AG04450 (cell line): ENCODE measurements at places on chromosomes 11 and 22. TPM values are rescaled to one million over a fixed set of nuclear protein-coding genes. Genes with fewer than 3 reads are reported as not detected.
A peak's percentile ranks its signal among the peaks of the same experiment; 100 is the strongest.

DNA sequence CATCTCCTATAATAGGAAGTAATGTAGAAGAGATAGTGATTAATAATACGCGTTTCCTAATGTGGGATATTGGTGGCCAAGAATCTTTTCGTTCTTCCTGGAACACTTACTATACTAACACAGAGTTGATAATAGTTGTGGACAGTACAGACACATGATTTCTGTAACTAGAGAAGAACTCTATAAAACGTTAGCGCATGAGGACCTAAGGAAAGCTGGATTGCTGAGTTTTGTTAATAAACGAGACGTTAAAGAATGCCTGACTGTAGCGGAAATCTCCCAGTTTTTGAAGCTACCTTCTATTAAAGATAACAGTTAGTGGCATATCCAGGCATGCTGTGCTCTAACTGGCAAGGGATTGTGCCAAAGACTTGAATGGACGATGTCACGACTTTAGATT, 83.3 kb downstream of the GGT1 start:
- no peak for DNase-seq

DNA sequence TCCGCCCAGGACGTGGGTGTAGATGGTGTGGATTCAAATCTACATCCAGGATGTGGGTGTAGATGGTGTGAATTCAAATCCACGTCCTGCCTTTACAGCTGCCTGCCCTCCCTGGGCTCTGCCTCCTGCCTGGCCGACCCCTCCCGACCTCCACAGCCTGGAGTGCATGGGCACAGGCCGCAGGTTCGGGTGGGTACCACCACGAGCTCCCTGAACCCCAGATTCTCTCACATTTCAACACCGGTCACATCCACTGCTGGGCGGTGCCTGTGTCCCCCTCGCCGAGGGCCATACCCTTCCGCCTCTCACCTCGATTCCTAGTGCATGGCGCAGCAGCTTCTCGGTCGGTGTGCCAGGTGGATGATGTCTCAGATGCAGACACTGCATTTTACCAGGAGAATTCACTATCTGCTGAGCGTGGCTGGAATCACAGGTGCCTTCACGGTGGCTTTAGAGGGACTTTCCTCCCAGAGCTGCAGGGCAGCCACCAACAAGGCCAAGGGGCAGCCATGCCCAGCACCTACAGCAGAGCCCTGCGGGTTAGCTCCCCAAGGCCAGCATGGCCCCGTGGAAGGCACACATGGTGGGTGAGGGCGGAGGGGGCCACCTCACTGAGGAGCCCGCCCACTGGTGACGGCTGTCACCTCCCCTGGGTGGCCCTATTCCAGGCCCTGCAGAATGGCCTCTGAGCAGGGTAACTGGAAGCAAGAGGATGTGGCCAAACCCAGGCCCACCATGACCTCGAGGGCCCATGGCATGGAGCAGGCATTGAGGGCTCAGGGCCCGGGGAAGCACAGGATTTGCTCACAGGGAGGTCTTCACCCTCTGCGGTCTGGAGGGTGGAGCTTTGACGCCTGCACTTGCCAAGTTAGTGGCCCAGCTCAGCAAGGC, 638.5 kb downstream of the TBC1D22A start:
- DNase-seq = no peak

Gene MMP12
- polyA plus RNA-seq = not detected in 2 replicates

Gene TREH
- not detected in 2 replicates for polyA plus RNA-seq

- DNase-seq = no peak
Measured at GRCh38 chr22:25746012-25746373, 4.0 kb downstream of the MYO18B start.

- no peak for DNase-seq
Measured at GRCh38 chr22:39513791-39514190, 6.6 kb upstream of the ATF4 start.

Gene UCP2
- 4.7 and 5.9 TPM in 2 replicates for polyA plus RNA-seq

Gene SPON1
- polyA plus RNA-seq = 0.30 and 0.53 TPM in 2 replicates

GRCh38 chr22:39510529-39511149, 8.5 kb downstream of the MIEF1 start:
- DNase-seq = no peak

Gene OR2AG1
- polyA plus RNA-seq = not detected in 2 replicates

GRCh38 chr22:46339956-46340355, 4.4 kb downstream of the TRMU start:
- no peak for DNase-seq

DNA sequence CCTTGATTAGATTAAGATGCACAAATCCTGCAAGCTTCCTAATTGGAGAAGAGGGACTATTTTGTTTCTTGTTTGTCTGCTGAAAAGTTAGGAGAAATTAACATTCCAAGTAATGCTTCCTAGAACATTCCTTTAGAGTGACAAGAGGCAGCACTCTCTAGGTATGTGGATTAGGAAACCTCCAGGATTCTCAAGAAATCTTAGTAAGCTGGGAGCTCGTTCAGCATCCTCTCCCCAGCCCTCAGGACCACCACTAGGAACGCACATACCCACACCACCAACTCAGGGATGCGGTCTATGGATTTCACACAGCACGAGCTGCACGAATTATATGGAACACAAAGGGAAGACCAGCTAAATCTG, 52.9 kb downstream of the NCAPD3 start:
- peak; percentile 2 for DNase-seq

DNA sequence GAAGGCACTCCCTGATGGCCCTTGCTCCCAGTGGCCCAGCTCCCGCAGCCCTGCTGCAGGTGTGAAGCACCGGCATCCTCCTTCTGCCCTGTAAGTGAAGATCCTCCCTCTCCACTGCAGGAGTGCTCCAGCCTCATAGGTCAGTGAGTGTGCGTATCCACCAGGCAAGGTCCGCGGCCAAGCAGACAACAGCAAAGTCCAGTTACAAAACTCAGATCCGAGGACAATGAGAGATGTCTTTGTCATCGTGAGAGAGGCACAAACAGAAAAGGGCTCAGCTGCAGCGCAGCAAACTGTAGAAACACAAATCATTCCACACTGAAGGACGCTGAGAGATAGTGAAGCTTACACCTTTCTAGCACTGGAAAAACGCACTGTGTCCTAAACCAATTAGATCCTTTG, 46.1 kb downstream of the MYH9 start:
- DNase-seq = no peak

DNA sequence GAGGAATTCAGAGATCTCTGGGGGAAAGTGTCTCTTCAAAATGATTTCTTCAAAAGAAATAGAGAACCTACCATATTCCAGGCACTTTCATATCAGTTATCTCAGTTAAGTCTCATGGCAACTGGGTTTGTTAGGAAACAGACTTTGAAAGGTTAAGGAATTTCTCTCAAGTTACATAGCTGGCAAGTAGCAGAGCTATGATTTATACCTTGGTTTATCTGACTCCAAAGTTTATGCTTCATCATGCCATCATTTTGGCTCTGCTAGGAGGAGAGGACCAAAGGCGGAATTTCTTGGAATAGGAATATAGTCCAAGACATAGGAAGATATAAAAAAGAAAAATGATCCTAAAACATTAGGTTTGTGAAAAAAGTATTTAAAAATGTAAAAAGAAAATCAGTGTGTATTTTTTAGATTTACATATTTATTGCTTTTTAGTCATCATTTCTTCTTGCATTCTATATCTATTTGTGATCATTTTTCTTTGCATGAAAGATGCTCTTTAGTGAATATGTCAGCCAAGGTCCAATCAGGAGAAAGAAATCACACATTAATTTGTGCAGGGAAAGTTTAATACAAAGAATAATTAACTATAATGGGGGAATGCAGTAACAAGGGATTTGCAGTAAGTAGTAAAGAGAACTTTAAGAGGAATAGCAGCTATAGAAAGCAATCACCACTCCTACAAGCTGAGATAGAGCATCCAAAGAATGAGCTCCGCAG, 199.1 kb upstream of the ZBED5 start:
- DNase-seq = no peak

GRCh38 chr11:108881131-108881530, 216.3 kb downstream of the DDX10 start:
- no peak for DNase-seq

Gene C11orf91
- not detected in 2 replicates for polyA plus RNA-seq

Gene SLC22A6
- not detected in 2 replicates for polyA plus RNA-seq

Gene MPZL2
- not detected in 2 replicates for polyA plus RNA-seq

DNA sequence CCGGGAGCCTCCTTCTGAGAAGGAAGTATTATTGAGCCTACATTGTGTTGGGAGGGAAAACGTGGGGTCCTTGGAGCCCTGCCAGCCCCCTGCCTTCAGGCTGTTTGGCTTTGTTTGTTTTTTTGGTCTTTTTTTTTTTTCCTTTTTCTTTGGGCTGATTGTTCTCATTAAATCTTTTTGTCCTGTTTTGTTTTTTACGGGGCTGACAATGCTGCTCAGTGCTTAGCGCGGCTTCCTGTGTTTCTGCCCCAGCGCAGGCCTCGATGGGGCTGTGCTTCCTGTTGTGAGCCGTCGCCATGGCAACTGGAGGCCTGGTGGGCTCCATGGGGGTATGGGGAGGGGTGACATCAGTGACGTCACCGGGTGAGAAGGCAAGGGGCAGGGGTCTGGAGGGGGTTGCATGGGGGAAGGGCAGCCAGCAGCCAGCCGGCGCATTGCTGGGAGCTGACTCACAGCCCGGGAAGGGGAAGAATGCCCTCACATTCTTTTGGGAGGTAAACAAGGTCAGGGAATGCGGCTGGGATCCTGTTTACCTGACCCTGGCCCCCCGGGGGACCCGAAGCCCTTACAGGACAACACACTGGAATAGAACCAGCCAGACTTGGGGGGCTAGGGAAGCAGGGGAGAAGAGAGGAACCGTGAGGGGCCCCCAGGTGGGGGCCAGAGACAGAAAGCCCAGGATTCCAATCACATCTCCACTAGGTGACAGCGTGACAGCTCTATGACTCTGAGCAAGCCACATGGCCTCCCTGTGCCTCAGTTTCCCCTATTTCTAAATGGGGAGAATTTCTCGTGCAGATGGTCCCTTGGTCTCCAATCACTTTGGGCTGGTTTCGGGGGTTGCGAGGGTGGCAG, 22.2 kb upstream of the CBX7 start:
- peak; percentile 71 for DNase-seq

Gene GRM5
- 0.01 TPM in 1 of 2 replicates, not detected in the other for polyA plus RNA-seq

DNA sequence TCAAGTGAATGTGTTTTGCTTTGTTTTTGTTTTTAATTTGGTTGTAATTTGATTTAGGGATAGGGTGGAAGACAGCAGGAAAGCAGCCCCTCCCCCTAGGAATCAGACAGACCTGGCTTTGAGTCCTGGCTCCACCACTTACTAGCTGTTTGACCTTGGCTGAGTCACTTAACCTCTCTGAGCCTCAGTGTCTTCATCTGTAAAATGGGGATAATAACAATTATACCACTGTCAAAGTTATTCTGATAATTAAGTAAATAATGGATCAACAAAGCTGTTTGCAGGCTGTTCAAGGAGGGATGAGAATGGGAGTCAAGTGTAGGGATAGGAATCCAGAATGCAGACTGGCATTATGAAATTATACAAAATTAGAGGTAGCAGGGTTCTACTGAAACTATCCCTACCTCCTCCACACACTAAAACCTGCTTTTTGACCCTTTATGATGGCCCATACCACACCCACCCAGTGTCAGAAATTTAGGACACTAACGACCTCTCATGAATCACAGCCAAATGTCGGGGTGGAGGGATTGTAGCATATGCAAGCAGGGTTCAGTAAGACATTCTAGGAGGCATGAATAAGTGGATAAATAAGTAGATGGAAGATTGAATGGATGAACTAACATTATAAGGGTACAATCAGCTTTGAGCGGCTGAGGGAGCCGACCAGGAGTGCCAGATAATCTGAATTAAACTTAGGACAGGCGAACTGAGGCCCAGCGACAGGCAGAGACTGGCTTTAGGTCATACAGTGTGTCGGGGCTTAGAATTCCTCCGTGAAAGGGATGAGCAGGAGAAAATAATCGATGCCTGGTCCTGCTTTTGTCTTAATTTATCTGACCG, 974 bp downstream of the ANAPC15 start:
- no peak for DNase-seq

DNA sequence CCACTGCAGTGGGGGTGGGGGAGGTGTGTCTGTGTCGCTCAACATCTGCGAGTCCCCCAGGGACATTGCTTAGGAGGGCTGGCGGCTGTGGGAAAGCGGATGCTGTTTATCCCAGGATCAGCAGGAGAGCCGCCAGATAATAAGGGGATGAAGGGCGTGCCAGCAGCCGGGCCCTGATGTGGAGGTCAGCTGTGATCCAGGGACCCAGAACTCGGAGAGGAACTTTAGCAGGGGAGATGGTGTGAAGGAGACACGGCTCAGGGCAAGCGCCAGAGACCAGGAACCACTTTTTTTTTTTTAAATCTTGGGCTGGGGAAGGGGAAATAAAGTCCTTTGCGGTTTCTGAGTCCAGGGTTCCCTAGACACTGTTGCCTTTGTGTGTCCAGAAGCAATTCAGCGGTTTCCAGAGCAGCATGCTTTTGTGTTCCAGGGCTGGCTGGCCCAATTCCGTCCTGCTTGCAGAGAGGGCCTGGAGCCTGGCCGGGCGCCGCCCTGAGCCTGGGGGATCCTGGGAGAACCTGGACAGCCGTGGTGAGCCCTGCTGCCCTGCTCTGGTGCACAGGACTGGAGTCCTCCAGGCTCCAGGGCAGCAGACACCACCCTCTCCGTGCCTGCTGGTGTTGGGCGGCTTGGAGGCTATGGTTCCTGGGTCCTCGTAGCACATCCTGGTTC, at the start of gene GRAMD4:
GRAMD4 (plus strand) TSS at position 557 of the 672 bp plus-strand sequence. CDS start 6,414 bp downstream, outside the sequence.
- no peak for DNase-seq

- no peak for DNase-seq
Measured at GRCh38 chr22:20272700-20273099, 4.6 kb upstream of the RTN4R start.

GRCh38 chr11:133520707-133521106, 11.6 kb downstream of the OPCML start:
- no peak for DNase-seq

Gene APOC3
- not detected in 2 replicates for polyA plus RNA-seq

- no peak for DNase-seq
Measured at GRCh38 chr22:49097966-49098365, 729.7 kb downstream of the BRD1 start.

Gene MIOX
- polyA plus RNA-seq = 0.14 and 0.22 TPM in 2 replicates

GRCh38 chr11:64299847-64300648, at the start of gene CATSPERZ:
Gene CATSPERZ, plus strand, starts transcription at chr11:64300358. Its CDS starts 53 bp downstream, at chr11:64300411.
- DNase-seq = no peak

Gene LRRC55
- polyA plus RNA-seq = not detected in 2 replicates

Gene SHISAL1
- 2.3 and 2.4 TPM in 2 replicates for polyA plus RNA-seq

- DNase-seq = no peak
Measured at GRCh38 chr11:92087725-92088537, 136.7 kb upstream of the FAT3 start.
